ENCODE measurements at places on chromosomes 3 and 15.

GRCh38 chr3:14772533-14773138, 46.1 kb upstream of the FGD5 start:
- DNase-seq = peak; percentile 67

- no peak for DNase-seq
These were observed 13.8 kb downstream of the CRYGS start for GRCh38 chr3:186530415-186530814.

DNA sequence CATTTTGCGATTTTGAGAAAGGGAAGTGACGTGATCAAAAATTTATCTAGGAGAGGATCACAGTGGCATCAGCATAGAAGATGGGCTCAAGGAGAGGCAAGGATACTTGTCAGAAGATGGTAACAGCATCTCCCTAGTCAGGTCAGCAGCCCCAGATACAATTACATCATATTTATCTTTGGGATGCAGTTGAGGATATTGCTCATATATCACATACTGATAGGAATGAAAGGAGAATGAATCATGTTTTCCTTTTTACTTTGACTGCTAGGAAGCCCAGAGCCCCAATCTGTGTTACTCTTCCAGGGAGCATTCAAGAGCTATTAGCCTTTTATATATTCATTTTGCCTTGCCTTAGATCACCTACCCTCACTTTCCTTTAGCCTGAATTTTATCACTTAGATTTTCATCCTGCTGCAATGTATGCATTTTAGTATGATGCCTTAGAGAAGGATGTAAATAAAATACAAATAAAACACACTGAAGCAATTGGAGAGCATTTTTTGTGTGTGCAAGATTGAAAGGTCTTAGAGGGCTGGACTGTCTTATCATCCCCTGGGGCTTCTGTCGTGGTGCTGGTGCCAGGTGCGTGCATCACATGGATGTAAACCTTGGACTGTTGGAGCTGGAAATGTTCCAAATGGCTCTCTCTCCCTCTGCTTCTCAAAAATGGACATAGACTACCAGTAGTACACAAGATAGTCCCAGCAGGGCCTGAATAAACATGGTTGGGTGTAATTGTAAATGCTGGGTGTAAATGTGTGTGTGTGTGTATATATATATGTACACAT, 40.3 kb downstream of the CORO2B start:
- no peak for DNase-seq

DNA sequence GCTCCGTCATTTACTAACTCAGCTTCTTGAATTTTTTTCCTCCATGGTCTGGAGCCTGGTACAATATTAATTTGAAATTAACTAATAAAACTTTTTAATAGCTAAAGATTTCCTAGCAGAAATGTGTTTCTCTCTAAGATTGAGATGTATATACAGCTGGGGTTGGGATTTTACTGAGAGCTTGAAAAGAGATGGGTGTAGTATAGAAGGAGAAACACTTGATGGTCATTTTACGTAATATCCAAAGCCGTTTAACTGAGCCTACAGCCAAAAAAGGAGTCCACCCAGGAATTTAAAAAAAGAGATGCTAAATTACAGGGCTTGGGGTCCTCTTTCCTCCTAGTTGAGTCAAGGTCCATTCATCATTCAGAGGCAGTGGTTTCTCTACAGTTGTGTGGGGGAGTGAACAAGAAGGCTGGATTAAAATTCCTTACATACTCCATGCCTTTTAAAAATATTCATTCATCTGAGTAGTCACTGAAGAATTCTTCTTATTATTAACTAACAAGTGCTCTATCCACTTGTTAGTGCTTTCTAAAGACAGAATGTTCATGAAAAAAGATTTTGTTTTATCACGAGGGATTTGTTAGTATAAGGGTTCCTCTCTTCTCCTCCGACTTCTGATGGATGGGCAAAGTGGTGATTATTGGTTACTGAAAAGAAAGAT, 255.3 kb upstream of the IL12A start:
- no peak for DNase-seq

DNA sequence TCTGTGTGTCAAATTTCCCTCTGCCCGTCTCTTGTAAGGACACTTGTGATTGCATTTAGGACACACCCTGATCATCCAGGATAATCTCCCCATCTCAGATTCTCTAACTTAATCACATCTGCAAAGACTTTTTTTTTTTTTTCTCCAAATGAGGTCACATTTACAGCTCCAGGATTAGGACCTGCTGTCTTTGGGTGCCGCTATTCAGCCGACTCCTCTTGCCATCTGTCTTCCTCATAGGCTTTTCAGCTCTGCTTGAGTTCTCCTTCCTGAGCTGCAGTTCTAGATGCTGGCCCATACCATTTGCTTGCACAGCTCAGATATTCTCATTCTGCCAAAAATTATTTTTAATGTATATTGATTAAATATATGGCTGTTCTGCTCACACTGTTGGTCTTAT, 94.3 kb upstream of the TLE3 start:
- peak; percentile 26 for DNase-seq

DNA sequence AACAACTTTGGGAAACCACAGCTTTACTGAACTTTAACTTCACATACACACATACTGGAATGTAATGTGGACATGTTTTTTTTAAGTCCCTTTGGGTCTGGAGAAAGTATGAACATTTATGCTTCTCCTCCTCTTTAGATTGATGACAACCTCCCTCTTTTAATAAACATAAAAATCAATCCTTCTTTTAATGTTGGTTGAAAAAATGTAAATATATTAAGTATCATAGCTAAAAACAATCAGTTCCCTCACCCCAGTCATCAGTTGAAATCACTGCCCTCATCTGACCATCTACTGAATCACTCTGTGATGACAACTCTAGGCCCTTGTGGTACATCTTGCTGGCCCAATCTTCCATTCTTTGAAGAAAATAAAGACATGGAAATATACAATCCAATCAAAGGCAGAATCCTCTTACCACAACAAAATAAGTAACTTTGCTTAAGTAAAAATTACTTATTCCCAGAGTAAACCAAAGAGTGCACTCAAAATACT, 6.4 kb downstream of the AAGAB start:
- DNase-seq = no peak

Data from cardiac septum (tissue), 1 donor.